ENCODE measurements at places on chromosomes 3 and 15.

- no peak for DNase-seq
Measured at GRCh38 chr15:26028086-26028740, 165.1 kb upstream of the ATP10A start.

DNA sequence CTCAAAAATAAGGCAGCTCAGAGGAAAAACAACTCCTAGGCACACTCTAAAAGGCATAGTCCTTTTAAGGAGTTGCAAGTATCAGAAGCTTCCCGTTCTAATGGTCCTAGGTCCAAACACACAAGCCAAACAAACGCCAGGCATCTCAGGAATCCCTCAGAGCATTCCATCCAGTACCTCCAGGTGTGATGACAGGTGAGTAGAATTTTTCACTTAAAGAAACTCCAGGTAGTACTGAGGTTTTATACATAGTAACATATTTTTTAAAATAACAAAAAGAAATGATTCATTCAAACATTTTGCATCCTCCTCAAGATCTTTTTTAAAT lies 1092.3 kb downstream of the TUSC7 start:
- DNase-seq: no peak

- no peak for DNase-seq
Measured at GRCh38 chr3:49942651-49943050, 2.7 kb downstream of the RBM6 start.

- no peak for DNase-seq
Measured at GRCh38 chr3:110736332-110736731, 335.3 kb upstream of the NECTIN3 start.

DNA sequence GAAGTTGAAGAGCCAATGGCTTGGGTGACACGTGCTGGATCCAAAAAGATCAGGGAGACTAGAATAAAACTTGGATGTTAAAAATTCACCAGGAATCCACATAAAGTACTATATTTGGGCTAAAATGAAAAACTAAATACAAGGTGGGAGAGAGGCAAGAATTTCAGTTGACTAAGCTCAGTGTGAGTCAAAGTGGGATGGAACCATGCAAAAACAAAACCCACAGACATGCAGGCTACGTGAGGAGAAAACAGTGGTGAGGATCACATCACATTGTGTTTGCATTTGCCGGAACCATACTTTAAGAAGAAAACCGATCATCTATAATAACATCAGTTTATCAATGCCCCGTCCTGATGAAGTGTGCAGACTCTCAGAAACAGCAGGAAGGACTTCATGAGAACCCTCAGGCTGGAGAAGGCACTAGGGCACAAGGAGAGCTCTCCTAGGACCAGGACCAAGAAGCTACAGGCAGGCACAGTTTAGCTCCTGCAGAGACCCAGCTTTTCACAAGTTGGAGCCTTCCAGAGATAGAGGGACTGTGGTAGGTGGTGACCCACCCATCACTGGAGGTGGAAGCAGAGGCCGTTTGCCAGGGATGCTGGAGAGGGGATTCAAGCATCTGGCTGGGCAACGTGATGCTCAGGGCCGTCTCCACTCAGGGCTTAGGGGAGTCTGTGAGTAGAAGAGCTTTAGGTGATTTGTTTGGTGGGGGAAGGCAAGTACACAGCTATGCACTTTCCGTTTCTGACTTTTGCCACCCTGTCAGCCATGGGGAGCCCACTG lies 29.0 kb upstream of the NR2E3 start:
- DNase-seq: no peak

- no peak for DNase-seq
Measured at GRCh38 chr3:30343861-30344260, 262.5 kb upstream of the TGFBR2 start.

DNA sequence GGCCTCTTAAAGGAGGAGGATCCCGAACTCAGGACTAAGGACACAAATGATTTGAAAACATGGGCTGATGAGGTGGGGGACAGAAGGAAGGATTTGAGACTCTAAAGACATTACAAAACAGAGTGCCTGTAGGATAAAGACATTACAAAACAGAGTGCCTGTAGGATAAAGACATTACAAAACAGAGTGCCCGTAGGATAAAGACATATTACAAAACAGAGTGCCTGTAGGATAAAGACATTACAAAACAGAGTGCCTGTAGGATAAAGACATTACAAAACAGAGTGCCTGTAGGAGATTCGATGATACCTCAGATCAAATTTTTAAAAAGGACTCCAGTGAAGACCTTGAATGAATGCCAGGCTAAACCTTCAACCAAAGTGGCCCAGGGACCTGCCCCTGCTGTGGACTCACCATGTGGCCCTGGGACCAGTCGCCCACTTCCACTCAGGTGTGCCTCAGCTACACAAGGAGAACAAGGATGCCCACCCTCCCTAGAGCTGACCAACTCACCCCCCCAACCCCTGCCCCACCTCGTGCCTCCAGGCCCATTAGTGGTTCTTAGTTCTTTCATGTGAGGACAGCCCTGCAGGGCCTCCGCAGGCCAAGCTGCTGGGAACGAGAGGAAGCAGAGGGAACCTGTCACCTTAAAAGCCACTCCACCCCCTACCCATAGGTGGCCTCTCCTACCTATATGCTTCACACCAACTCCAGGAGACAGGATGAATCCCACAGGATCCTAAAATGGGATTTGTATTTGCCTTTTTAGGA lies 59.8 kb downstream of the SH3BP5 start:
- peak; percentile 38 for DNase-seq

DNA sequence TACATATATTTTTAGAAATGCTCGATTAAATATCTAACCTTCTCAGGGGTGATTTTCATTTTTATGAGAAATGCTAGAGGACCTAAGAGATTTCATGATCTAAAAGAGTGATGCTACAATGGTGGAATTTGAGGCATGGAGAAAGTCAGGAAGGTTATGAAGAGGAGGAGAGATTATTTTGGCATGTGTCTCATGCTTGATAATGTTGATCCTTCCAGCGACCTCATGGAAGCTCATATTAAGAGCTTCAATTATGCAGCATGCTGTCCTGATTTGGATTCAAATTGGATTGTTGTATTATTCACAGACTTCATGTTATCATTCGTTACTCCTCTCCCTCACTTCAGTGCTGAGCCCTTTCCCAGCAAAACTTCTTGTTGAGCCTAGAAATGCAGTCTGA lies 112.5 kb downstream of the RAP2B start:
- no peak for DNase-seq

DNA sequence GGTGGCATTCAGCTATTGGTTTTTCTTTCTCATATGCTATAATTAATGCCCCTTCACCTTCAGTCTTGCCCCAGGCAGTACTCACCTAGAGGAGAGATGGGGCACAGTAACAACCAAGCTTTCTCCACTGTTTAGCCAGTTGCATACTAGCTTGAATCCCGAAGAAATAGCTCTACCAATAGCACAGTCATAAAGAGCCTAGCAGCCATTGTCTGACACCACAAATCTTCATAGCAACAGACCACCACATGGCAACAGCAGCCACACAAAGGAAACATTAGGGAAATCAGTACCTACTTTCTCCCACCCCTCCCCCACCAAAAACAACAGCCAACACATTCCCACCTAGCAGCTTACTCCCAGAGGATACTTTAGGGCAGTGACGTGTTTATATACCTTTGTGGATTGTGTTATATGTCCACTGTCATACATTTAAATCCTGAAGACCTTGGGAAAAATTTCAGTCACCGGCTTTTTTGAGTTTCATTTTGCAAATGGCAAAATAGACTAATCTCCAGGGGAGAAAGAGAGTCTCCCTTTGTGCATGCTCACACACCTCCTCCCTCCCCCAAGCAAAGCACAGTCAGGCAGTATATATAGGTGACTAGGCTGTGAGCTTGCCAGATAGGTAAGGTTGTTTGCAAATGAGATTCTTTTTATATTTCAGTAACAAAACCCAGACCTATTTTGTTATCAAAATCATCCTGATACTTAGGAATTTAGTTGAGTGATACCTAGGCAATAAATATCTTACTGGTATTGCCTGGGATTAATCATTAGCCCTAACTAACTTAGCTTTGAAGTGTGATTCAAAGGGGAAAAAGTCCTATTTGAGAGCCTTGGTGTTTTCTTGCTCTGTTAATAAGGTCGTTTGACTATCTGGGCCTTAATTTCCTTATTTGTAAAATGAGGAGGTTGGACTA lies 140.6 kb downstream of the RBPMS2 start:
- DNase-seq: peak; percentile 53

- peak; percentile 46 for DNase-seq
Measured at GRCh38 chr3:143000528-143000927, 842 bp upstream of the U2SURP start.

DNA sequence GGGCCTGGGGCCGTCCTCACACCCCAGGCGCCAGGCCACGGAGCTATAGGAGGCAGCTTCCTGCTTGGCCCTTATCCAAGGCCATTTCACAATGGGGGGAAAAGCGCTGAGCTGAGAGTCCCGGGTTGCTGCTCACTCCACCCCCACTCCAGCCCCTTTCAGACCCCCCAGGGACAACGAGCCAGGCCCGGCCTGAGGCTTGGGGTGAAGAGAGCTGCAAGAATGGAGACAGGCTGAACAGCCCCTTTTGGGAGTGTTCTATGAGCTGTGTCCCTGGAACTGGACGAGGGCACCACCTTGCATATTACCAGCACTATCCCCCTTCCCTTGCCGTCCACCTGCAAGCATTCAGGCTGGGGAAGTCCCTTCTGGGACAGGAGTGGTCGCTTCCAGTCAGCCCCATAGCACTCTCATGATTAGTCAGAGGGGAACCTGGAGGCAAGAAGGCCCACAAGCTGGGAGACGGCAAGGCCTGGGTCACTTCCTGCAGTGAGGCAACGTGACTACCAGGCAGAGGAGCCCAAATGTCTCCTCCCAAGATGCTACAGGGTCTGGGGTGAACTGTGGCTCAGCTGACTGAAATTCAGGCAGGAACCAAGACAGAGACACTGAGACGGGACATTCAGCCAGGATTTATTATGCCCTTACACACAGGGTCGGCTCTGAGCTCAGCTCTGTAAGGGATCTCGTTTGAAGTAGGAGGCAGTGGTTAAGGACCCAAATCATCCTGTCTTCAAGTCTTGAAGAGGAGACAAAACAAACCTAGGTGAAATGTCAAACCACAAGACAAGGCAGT lies 8.6 kb upstream of the SRP14 start:
- no peak for DNase-seq

DNA sequence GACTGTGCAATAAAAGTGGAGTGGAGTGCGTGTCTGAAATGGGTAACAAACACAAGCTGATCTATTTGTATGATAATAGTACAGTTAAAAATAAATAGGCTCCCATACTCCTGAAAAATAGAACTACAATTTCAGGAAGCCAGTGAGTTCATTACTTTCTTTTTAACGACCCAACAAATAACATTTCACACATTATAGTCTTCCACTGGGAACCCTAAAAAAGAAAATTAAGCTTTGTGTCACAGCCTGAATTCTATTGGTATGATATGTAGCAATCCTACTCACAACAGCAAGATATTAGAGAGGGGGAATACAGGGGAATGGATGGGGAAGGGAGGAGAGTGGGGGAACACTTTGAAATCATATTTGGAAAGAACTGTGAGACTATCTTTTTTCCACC lies 156.9 kb upstream of the CNTN3 start:
- no peak for DNase-seq

- DNase-seq: no peak
Measured at GRCh38 chr15:58760385-58761009, 10.6 kb upstream of the MINDY2 start.

Data from cardiac muscle cell (in vitro differentiated cells and primary cell).